Mammary epithelial cell (primary cell): ENCODE measurements at places on chromosomes 3 and 15.

- DNase-seq = peak; percentile 81
Measured at GRCh38 chr15:84747416-84748273, 747 bp upstream of the ZNF592 start.

- DNase-seq = no peak
Measured at GRCh38 chr3:73175698-73176097, 114.2 kb downstream of the EBLN2 start.

DNA sequence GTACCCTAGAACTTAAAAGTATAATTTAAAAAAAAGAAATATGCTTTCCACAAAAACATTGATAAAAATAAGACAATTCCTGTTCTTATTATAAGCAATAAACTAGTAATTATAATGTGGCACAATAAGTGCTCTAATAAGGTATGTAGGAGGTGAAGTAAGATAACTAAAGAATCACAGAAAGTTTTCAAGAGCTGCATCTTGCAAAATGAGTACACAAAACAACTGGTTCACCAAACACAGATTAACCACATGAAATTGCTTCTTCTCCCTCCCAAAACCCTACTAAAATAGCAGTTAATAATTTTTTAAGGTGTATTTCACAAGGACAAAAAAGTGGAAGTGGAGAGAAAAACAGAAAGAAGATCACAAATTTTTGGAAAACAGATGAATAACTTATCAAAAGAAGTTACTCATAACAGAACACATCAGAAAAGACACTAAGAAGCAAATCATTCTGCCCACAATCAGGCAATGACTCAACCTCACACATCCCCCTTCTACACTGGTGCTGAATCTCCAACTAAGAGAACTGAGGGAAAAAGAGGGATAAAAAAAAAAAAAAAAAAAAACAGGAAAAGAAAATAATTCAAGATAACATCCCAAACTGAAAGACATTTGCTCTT, 64.2 kb downstream of the TBC1D5 start:
- peak; percentile 50 for DNase-seq

GRCh38 chr3:97692831-97693230, 71.7 kb upstream of the ARL6 start:
- no peak for DNase-seq

DNA sequence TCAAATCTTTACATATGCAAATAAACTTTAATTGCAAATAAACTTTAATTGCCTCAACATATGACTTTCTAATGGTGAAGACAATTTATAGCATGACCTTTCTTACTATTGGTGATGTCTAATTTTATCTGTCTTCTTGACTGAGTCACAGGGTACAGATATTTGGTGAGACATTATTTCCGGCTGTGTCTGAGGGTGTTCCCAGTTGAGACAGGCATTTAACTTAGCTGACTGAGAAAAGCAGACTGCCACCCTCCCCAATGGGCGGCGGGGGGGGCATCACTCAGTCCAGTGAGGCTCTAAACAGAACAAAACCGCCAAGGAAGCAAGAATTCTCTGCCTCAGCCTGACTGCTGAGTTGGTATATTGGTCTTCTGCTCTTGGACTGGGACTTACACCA, 160.0 kb downstream of the TBL1XR1 start:
- peak; percentile 31 for DNase-seq

DNA sequence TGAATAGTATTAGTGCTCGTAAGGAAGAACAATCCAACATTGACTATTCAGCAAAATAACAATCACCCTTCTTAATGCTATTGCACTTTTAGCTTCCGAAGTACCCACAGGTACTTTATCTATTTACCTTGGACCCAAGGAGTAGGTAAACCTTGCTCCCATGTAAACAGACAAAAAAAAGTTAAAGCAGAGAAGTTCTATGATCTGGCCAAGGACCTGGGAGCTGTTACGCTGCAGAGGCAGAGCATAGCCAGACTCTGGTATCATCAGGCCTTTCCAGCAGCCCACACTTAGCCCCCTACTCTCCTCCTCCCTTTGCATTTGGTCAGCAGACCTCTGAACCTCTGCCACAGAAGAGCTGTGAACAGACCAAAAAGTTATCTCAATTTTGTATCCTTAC, 130.3 kb upstream of the TPM1 start:
- no peak for DNase-seq

DNA sequence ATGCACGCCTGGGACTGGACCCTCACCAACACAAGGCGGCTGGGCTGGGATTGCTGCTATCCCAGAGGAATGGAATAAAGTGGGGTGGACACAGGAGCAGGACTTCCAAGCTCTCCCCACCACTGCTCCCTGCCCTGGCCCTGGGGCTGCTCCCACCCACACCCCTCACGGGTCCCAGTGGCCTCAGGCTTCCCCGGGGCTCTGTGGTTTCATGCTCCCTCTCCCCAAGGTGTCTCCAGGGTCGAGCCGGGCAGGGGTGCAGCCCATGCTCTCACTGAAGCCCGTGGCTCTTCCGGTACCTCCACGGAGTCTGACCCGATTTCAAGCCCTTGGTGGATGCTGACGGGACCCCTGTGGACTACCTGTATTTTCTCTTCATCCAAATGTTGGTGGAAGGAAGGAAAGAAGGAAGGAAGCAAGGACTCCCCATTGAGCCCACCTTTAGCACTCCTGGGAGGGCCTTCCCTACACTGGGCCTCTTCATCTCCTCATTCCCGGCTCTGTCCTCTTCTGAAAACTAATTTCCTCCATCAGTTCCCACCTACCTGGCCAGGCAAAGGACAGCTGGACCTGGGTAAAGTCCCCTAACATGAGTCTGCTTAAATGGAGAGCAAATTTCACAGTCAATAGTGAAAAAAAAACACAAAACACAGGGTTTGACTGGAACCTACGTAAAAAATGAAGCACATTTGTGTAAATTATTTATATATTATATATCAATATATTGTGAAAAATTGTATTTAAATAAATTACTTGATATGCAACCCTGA, 44.0 kb upstream of the PCSK6 start:
- no peak for DNase-seq

GRCh38 chr3:37400945-37401344, 226.6 kb upstream of the LRRFIP2 start:
- no peak for DNase-seq

- no peak for DNase-seq
Measured at GRCh38 chr3:128498127-128498626, 5.2 kb upstream of the GATA2 start.

DNA sequence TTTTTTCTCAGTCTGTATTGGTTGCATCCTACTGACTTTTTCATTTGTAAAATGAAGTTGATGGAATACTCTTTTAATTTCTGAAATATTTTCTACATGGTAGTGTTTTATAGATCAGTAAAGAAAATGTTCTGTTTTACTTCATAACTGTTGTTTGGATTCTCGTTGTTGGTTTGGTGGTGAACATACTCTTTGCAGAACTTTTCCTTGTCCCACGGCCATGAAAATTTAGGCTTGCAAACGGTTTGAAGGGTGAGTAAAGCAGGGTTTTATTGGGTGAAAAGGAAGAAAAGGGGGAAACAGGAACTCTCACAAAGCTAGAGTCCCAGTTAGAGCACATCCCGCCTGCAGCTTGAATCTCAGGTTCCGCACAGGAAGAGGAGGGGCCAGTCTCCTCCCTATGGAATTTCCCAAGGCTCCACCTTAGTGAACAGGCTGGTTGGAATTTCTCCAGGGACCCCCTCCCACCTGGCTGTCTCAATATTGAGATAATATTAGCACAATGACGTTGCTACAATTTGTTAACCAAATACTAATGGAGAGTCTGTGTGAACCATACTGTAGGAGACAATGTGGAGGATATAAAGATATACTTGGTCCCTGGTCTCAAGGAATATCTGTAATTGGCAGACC, 5.6 kb downstream of the PDCD6IP start:
- DNase-seq = no peak

- DNase-seq = no peak
Measured at GRCh38 chr3:156373095-156373494, 181.8 kb downstream of the SSR3 start.

- DNase-seq = peak; percentile 56
Measured at GRCh38 chr15:57057134-57057930, 138.9 kb downstream of the TCF12 start.

DNA sequence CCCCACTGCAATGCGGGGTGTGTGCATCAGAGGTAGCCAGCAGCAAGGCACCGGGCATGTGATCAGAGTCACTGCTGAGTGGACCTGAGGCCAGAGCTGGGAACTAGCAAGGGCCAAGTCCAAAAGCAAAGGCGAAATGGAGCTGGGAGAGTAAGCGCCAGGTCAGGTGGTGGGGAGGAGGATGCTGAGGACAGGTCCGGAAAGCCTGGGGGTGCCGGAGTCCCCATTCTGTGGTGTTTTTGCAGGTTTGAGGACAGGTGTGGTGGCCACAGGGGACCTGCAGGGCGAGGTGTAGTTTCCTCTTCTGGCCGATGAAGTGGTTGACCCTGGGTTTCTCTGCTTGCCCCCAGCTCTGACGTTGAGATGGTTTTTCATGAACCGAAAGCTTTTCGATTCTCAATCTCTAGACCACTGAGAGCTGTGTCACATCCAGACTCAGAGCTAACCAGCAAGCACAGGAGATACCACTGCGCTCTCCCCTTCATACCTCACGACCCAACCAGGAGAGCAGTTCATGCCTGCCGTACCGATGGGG, 35.0 kb upstream of the HES1 start:
- no peak for DNase-seq

DNA sequence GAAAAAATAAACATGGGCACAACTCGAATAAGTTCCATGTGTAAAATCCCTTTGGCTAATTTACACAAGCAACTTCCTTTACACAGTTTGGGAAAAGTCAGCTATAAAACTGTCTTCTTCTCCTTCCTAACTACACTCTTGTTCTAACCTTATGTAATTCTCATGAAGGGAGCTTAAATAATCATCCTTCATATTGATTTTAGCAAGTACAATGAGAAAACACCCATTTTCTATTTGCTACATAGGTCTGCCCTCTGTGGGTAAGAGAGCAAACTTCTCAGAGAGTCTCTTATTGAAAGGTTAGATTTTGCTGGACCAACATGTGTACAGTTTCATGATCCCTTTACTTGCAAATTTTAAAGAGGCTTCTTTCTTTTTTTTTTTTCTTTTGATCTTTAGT, 398.5 kb downstream of the ROBO1 start:
- no peak for DNase-seq

- DNase-seq = no peak
Measured at GRCh38 chr15:97881346-97881965, 79.0 kb upstream of the ARRDC4 start.

GRCh38 chr3:196431181-196432136, 768 bp downstream of the UBXN7 start:
- DNase-seq = peak; percentile 69

DNA sequence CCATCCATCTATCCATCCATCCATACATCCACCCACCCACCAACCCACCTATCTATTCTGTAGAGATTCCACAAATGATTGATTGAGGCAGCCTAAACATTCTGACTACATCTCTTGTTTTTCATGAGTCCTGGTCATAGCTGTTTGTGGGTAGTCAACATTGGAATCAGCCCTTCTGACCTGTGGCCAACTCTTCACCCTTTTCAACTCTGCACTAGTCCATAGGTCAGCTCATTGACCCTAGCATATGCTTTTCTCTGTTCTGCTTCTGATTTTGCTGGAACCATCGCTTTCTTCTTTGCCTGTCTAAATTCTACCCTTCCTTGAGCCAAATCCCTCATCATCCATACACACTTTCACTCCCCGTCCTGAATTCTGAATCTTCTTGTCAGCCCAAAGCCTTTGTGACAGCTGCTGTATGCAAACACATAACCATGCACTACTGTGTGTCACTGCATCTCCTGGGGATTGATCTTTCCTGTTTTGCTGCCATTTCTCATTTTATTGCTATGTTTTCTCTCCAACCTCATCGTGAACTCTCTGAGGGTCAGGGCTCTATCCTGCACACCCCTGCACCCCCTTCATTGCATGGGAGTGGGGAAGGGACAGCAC, 16.8 kb upstream of the KCTD6 start:
- DNase-seq = no peak

DNA sequence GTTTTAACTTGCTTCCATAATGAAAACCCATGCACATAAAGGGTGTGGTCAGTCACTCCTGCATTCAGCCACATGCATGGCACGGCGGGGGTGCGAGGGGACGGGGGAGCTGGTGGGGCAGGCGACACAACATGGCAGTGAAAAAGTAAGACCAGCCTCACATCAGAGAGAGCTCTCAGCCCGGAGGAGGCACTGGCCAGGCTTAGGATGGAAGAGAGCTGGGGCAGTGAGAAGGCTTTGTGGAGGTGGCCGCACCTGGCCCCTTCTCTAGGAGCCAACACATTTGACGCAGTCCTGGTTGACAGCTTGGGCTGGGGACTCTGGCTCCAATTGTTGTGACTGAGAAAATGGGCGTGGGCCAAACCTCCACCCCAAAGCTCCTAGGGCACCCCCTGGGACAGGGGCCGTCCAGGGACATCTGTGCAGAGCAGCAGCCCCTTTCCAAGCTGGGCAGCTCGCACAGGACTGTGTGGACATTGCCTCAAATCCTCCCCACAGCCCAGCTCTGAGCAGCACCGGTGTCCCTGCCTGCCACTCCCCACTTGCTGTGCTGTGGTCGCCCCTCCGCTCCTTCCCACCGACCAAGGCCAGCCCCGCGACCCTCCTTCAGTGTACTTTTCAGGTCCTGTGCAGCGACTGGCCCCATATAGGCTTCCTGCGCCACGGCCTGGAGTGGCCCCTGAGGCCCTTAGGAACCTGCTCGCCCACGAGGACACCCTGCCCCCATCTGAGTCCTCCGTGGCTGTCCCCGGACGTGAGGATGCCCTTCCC, 126.0 kb upstream of the IQSEC1 start:
- no peak for DNase-seq

GRCh38 chr3:117526470-117527079, 817.0 kb downstream of the TUSC7 start:
- peak; percentile 0 for DNase-seq

DNA sequence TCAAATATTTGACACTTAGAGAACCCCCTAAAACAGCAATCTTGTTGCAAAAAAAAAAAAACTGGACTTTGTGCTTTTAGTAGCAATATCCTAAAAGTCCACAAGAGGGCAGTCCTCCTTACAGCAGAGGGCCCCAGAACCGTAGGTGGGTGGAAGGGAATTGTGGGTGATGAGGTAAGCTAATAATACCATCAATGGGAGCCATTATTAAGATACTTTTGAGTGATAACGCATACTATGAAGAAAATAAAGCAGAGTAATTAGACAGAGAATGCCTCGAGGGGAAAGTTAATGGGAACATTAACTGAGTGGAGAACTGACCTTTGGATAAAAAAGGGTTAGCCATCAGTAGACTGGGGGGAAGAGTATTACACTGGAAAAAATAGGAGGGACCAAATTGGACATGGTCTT, 229.9 kb downstream of the THRB start:
- peak; percentile 29 for DNase-seq

DNA sequence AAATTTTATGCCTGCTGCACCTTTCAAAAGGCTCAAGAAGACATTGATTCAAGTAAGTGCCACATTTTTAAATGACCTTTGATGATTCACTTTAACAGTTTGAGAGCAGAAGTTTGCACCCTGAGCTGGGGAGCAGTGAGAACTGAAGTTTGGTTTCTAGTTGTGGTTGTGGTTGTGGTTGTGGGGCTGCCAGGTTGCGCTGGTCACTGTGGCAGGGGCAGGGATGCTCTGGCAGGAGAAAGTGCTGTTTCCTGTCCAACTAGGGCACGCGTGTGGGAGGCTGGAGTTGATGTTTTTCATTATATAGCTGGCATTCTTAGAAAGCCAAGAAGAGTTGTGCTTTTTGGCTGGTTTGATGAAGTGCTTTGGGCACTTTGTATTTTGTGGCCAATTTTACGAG, 339.7 kb upstream of the NR2F2 start:
- DNase-seq = peak; percentile 24

- DNase-seq = no peak
Measured at GRCh38 chr3:190911382-190911781, 48.9 kb upstream of the GMNC start.

GRCh38 chr3:73052857-73053256, 8.6 kb upstream of the EBLN2 start:
- DNase-seq = no peak
